ENCODE measurements at places on chromosomes 6 and 20.

DNA sequence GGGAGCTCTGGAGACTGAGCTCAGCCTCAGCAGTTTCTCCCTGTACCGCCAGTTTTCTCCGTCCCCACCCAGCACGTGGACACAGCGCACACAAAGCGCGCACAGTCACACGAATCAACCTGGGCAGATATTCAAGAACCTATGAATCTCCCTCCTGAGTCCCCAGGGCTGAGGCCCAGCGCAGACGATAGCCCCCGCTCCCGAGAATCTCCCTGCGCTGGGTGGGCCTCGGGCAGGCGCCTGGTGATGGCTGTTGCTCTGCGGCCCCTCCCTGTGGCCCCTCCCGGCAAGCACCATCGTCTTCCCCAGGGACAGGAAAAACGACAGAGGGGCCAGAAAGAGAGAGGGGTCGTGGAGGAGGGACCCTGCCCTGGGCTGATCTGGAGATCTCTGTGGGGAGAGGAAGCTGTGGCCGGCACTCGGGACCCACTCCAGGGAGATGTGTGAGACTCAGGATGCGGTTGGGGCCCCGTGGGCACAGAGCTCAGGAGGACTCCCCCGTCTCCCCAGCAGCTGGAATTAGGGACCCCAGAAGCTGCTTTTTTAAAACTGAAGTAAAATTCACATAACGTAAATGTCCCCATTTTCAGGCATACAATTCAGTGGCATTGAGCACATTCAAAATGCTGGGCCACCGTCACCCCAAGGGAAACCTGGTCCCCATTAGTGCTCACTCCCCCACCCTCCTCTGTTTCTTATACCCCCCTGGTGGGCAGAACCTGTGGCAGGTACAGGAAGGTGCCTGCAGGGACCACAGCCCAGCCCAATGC, 330.8 kb downstream of the TAF4 start:
- DNase-seq: no peak

DNA sequence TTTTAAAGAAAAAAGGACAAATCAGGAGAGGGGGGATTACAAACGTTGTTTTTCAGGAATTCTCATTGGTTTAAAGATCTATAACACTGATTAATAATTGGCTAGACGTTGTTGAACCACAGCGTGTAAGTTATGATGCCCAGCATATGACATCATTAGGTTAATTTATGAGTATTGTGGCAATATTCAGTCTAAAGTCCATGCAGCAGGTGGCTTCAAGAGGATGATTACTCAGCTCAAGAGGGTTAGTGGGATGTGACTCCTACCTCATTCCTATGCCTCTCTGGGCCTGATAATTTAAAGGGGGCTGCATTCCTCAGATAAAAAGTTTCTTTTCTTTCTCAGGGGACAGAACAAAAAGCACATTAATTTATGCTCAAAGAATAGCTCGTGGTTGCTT, 1309.0 kb downstream of the EPHA7 start:
- no peak for DNase-seq

- DNase-seq: no peak
These were observed 45.6 kb downstream of the ADGRF5 start for GRCh38 chr6:46876126-46876525.

DNA sequence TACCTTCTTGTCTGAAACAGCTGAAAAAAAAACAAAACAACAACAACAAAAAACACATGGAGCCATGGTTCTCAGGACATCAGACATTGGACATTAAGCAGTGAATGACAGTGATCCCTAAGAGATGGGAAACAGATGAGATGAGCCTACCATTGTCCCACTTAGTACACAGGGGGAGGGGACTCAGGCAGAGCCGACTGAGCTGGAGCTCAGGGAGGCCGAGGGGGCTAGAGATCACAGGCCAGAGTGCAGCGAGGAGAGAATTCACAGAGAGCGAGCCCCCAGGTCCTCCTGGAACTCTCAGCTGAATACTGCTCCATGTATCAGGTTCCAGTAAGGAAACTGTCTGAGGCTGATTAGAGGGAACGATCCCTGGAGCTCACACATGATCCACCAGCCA, 134.6 kb downstream of the GRM4 start:
- DNase-seq: no peak

GRCh38 chr6:55320696-55321086, 6.6 kb upstream of the GFRAL start:
- no peak for DNase-seq

- no peak for DNase-seq
These were observed 50.9 kb downstream of the PLCB4 start for GRCh38 chr20:9119776-9120175.

DNA sequence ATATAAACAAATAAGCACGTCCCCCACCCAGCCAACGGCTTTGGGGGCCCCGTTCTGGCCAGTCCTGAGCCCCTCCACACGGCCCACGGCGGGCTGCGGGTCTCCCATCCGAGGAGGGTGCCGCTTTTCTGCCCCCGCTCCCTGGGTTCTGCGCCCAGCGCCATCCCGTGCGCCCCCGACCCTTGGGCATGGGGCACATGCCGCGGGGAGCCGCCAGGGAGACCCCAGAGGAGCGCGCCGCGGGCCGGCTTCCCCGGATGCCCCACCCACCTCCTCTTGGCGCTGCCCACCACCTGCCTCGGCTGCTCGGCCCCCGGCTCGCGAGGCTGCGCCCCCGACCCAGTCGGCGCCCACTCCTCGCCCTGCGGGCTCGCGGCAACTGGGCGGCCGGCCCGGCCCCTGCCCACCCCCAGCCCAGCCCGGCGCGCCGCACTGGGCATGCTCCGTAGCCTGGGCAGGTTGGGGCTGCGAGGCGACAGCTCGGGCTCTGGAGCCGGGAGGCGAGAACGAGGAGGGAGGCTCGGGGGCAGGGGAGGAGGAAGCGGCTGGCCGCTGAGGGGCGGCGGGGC, 570 bp upstream of the PLCB4 start:
- no peak for DNase-seq

GRCh38 chr6:6002005-6002847, 4.5 kb downstream of the NRN1 start:
- DNase-seq: no peak

GRCh38 chr6:33950472-33950881, 146.7 kb upstream of the MLN start:
- DNase-seq: no peak

- DNase-seq: no peak
These were observed 406.1 kb downstream of the MAFB start for GRCh38 chr20:40282941-40283340.

DNA sequence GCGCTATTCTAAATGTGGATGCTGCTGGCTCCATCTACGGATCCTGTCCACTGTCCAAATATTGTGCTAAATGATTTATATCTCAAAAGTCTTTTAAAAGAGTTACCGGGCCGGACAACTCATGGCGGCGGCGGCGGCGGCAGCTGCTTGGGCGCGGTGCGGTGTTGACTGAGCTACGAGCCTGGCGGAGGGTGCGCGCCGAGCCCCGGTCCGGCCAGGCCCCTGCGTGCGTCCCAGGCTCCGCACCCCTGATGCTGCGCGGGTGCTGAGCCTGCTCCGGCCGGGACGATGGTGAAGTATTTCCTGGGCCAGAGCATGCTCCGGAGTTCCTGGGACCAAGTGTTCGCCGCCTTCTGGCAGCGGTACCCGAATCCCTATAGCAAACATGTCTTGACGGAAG, 303.4 kb downstream of the CENPW start:
- no peak for DNase-seq

GRCh38 chr6:36326356-36326995, 10.2 kb downstream of the BNIP5 start:
- DNase-seq: no peak

GRCh38 chr6:135115834-135116233, 61.2 kb upstream of the HBS1L start:
- no peak for DNase-seq

GRCh38 chr6:157755746-157756411, 67.2 kb upstream of the SNX9 start:
- DNase-seq: no peak

GRCh38 chr6:5135788-5136376, 50.7 kb downstream of the PPP1R3G start:
- DNase-seq: no peak

DNA sequence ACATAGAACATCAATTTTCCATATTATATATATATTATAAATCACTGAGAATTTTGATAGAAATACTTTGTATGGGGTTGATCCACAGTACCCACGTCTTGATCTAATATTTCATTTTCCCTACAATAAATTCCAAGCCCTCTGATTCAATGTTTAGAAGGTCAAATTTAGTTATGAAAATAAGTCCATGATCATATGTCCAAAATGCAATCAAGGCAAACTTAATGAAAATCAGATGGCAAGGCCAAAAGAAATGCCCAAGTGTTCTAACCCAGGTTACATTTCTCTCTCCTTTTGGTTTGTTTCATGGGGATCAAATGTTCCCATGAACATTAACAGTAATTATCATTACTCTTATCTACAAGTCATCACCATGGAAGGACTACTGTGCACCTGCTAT, 203.8 kb downstream of the KIF16B start:
- DNase-seq: no peak

DNA sequence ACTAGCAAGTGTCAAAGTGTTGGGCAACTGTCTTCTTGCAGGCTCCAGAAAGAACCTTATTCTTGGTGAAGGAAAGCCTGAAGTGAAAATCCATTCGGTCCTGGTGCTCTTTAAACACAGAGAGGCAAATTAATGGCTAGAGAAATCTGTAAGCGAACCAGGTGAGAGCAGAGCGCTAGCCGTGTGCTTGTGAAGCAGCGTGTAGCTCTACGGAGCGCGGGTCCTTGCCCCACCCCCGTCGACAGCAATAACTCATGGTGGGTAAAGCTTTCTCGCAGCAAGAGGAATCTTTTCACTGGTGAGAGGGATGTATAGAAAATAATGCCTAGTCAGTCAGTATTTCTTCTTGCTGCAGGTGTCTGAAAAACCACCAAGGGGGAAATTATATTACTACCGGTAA, 37.0 kb upstream of the EMILIN3 start:
- DNase-seq: no peak

- no peak for DNase-seq
These were observed 30.2 kb downstream of the CCDC170 start for GRCh38 chr6:151524059-151524458.

DNA sequence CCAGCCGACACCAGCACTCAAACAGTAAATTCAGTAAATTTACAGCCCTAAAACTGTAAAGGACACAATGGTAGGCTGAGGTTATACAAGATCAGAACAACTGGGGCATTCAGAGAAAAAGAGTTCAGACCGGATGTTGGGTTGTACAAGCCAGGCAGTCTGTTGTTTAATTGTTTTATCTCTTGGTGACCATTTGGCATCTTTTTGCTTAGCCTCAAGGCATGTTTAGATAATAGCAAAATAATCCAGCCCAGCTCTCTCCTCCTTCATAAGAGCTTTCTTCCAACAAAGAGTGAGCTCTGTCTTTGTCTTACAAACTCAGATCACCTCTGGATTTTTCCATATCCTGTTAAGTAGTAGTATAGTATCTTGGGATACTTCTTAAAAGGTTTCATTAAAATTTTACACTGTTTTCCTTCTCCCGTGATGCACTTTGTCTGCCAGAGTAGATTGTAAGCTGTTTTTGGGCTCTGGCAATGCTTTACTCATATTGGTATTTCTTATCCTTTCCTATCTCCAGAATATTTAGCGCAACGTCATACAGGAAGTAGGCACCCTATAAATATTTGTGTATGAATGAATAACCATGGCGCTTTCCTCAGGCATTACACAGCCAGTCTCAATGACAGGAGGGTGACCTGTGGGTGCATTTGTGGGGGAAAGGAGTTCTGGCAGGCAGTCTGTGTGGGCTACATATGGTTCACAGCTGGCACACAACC, 35.6 kb upstream of the TRAM2 start:
- no peak for DNase-seq

DNA sequence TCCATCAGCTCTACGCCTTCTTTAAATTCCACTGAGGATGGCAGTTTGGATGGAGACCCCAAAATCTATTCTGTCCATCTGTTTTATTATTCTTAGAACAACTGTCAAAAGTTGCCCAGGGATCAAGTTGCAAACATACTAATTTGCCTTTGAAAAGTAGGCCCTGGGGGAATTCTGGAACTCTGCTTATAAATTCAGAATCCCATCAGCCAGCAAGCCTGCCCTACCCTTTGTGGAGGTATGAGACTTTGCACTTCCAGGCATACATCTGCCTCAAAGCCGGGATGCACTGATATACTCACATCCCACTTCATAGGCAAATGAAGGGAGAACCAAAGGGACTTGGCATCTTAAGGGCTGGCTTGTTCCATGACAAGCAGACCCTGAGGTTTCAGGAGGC, 93.6 kb downstream of the INSM1 start:
- no peak for DNase-seq

DNA sequence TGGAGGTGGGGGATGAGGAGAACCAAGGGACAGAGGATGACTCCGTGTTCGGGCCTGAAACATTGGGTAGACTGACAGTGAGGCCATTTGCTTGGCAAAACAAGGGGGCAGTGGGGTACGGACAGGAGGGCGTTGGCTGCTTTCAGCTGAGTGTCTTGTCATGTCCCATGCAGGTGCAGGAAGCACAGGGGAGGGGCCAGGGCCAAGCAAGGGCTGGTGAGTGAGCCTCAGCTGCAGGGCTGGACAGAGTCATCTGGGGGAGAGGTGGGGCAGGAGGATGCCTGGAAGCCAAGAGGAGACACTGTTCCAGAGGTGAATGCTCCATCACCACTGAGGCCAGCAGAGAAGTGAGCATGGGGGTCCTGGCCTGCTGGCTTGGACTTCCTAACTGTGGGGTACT, 78.4 kb downstream of the ERMARD start:
- DNase-seq: no peak

- no peak for DNase-seq
These were observed 306 bp downstream of the EBF4 start for GRCh38 chr20:2692886-2693285.

DNA sequence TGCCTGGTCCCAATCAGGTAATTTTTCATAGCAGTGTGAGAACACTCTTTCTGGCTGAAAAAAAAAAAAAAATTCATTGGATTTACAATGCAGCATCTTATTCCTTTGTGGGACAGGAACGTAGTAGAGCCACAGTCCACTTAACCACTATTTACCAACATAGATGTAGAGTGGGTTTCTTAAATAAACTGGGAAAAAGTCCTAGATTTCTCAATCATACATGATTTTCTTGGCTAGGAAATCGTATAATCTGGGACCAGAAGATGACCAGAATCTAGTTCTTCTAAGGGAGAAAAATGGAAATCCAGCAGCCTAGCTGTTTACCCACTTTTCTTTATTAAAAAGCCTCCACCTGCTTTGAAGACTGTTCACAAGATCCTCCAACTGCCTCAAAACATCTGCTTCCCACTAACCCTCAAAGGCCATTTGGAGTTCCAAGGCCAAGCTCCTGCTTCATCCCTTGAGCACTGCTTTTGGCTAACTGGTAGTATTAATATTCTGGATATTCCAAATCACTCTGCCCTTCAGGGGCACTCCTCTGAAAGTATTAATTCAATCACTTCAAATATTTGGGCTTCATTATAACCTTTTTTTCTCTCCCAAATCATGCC, 70.4 kb downstream of the FYN start:
- no peak for DNase-seq

DNA sequence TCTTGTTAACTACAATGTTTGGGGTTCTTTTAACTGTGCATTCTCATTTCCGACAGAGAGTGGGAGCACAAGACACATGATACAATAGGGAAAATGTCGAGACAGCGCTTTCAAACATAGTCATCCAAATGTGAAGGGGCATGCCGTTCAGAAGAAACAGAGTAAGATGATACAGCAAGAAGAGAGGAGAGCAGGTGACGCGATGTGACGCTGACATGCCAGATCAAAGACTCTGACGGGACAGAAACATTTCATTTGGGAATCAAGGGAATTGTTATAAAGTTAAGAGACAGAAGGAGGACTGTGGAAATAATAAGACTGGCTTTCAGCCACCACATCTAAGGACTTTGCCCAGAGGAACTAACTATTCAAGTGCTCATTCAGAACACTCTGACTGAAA, 117.4 kb downstream of the FAXC start:
- DNase-seq: no peak

- no peak for DNase-seq
These were observed 401.6 kb upstream of the SULF2 start for GRCh38 chr20:48186915-48187314.

Data from GM12892 (cell line).